AG04450 (cell line): ENCODE measurements at places on chromosomes 3 and 15. TPM values are rescaled to one million over a fixed set of nuclear protein-coding genes. Genes with fewer than 3 reads are reported as not detected.

DNA sequence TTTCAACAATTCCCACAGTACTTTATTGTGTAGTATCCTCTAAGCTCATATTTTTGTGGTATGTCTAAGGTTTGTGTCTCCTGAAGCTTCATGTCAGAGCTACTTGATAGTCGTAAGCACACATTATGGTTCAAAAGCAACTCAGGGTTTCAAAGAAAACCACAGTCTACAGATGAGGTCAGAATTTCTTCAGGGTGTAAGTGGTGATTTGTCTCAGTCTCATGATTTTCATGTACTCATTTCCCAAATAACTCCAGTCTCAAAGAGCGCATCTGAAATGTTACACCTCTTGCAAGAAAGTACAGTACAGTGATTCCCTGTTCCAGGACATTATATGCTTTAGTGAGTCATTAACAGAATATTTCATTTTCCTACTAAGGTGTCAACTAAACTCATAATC lies 47.5 kb upstream of the SSR3 start:
- DNase-seq = no peak

GRCh38 chr3:71229905-71230657 lies 353.4 kb downstream of the FOXP1 start:
- DNase-seq = no peak

DNA sequence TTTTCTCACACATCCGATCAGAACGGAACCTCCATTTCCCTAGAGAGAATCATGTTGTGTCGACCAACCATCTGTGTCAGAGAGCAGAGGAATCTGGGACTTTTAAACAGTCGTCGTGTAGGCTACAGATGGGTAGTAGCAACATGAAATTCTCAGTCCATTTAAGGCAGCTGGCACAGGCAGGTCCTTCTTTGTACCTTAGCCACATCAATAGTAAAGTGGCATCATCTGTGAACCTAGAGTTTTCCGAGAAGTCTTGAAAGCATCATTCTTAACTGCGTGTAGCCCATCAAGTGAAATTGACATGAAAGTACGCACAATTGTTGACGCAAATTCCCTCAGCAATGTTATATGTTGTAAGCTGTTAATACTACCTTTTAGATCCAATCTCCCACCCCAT lies 114.5 kb upstream of the GRM7 start:
- no peak for DNase-seq

- DNase-seq = peak; percentile 82
Observed at GRCh38 chr3:55327131-55327920, 159.8 kb downstream of the WNT5A start.

- no peak for DNase-seq
Observed at GRCh38 chr3:114660808-114661207, 367.0 kb downstream of the TIGIT start.

DNA sequence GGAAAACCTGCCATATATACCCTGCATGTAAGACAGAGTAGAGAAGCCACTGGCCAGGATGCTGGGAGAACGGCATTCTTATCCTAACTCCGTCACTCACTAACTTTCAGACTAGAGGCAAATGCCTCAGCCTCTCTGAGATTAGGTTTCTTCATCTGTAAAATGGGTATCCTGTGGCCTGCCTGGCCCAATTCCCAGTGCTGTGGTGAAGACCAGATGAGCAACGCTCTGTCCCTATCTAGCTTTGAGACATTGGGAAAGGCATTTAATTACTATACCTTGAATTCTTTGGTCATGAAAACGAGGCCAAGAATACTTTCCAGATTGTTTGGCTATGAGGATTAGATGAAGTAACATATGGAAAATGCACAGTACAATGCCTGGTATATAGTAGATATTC lies 35.9 kb downstream of the CEMIP start:
- no peak for DNase-seq

The TMEM207 gene
- not detected in 2 replicates for polyA plus RNA-seq

The C3orf80 gene
- polyA plus RNA-seq = not detected in 2 replicates

The ZNF662 gene
- polyA plus RNA-seq = 1.3 TPM in 2 replicates

The SLC22A14 gene
- not detected in 2 replicates for polyA plus RNA-seq

The EXD1 gene
- not detected in 2 replicates for polyA plus RNA-seq
